ENCODE measurements at places on chromosomes 12 and 14.

DNA sequence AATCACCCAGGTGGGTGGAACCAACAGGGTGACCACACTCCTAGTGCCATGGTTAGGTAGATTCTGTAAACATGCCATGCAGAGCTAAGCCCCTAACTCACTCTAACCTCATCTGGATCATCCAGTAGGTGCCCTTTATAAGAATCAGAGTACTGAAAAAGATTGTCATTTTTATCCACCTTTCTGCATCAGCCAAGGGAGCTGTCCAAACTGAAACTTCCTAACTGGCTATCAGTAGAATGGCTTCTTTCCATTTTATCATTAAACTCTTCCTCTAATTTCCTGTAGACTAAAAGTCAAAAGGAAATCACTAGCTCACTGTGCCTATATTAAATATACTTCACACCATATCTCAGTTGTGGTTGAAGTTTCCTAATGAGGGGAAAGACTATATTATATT lies 6.5 kb downstream of the KCNK10 start:
- DNase-seq = no peak

- DNase-seq = no peak
These were observed 178.1 kb upstream of the NOVA1 start for GRCh38 chr14:26775765-26776563.

- DNase-seq = no peak
These were observed 376.7 kb downstream of the ZFP36L1 start for GRCh38 chr14:68416171-68416570.

- DNase-seq = no peak
These were observed 9.6 kb upstream of the TMEM120B start for GRCh38 chr12:121702944-121703343.

GRCh38 chr12:113049976-113050742 lies 6.4 kb upstream of the DTX1 start:
- no peak for DNase-seq

DNA sequence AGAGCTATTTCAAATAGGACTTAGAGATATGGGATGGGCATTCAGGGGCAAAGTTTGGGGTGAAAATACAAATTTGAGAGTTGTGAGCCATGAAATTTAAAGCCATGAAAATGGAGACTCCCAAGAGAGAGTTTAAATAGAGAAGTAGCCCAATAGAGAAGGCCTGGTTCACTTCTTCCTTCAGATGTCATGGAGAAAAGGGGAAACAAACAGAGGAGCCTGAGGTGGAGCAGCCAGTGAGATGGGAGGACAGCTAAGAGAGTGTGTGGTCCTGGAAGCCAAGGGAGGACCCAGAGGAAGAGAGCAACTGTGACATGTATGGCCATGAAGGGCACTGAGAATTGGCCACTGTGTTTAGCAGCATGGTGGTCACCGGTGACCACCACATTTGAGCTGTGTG lies 12.3 kb upstream of the DYNLL1 start:
- DNase-seq = no peak

- DNase-seq = no peak
These were observed 120.5 kb downstream of the PHETA1 start for GRCh38 chr12:111248236-111249017.

GRCh38 chr12:117738233-117738632 lies 230.6 kb downstream of the KSR2 start:
- no peak for DNase-seq

DNA sequence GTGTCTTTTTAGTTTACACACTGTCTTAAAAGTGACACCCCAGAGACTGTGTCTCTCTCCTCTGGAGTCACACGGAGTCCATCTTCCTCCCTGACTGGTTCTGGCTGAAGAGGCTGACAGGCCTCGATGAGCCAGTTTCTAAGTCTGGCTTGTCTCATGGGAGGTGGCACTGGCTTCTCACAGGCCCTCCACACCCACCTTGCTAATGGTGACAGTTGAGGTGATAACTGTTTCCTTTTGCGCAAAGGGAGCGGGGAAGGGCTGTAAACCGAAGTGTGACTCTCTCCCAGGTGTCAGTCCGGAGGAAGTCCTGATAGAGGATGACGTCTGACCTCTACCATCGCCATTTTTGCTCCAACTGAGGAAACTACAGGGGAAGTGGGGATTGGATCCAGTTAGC lies 30.2 kb downstream of the KCTD10 start:
- no peak for DNase-seq

DNA sequence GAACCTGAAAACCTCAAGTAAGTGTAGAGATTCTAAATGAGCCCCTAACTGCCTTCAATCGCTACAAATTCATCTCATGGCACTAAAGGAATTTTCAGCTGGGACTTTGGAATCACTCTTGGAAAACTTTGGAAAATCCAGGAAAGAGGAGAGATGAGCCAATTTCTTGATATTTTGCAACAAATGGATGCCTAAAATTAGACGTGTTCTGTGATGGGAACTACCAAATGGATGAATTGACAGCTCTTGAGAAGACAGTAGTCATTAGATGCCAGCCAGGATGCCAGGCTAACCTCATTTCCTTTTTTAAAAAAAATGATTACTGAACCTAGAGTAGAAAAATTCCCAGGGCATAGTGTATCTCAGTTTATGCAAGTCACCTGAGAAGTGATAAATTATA lies 78.3 kb downstream of the NPAS3 start:
- no peak for DNase-seq

DNA sequence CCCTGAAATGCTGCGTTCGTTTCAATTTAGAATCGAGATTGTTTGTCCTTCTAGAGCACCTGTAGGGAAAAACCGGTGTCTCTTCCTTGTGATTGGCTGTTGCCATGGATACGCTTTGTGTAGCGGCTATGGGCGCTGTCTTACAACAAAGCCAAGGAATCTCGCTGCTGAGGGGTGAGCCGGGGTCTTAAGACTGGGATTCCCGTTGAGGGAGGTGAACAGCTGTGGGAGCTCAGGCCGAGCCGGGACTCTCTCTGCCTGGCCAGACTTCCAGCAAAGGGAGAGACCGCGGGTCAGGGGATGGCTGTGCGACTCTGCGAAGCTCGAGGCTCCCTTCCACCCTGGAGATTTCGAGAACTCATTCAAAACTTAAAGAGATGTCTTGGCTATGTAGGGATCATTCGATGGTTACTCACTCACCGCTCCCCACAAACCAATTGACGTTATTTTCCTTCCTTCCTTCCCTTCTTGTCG lies at the start of the genes LRRIQ1 and TSPAN19:
LRRIQ1 (plus strand) TSS at position 118 of the 474 bp plus-strand sequence. CDS start 1,826 bp downstream, outside the sequence.
TSPAN19 (minus strand) TSS at position 44 of the 474 bp plus-strand sequence. CDS start 6,331 bp downstream, outside the sequence.
- DNase-seq = peak; percentile 92

DNA sequence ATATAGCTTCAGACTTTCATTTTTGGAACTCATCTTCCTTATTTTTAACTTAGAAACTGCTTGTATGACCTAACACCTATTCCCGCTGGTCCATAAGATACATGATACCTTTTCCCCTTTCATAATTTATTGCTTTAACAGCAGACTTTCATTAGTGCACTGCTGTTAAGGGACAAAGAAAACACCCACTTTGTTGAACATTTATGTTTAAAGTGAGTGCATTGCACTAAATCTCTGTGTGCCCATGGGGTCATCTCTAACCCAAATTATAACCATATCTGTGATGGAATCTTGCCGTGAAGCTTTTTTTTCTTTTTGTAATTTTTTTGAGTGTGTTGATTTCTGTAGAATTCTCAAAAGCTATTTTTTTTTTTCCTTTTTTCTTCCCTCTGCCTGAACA lies 261.8 kb downstream of the TMTC2 start:
- no peak for DNase-seq

- DNase-seq = no peak
These were observed 24.7 kb upstream of the MARK3 start for GRCh38 chr14:103360548-103360947.

DNA sequence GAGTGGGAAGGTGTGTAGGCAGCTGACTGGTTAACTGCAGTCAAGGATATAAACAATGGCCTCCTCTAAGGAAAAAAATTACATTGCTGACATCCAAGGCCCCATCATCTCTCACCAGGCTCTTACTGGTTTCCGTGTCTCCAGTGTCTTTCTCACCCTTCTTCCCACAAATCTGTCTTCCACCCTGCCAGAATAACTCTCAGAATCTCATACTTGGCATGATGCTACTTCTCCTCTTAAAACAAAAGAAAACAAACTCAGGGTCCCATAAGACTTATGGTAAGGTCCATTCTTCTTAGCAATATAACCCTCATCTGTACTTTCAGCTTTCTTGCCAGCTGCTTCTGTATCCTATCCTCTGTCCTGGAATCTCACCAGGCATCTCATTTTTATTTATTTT lies 68.9 kb downstream of the SUSD6 start:
- DNase-seq = no peak

DNA sequence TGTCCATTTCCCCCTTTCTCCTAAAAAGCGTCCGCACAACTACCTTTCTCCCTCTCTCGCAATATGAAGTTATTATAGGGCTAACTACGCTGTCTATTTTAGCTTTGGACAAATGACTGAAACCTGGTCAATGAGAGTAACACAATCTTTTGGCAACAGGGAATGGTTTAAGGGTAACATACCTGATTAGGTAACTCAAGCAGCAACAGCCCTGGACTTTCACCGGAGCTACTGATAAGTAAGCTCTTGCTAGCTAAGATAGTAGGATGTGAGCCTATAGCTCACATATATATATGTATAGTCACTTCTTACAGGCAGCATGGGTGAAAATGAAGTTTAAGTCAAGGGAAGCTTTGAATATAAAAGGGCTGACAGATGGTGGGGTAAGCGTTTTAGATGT lies 313.0 kb downstream of the CEP128 start:
- DNase-seq = no peak

- no peak for DNase-seq
These were observed 128.4 kb upstream of the SSTR1 start for GRCh38 chr14:38079268-38079667.

DNA sequence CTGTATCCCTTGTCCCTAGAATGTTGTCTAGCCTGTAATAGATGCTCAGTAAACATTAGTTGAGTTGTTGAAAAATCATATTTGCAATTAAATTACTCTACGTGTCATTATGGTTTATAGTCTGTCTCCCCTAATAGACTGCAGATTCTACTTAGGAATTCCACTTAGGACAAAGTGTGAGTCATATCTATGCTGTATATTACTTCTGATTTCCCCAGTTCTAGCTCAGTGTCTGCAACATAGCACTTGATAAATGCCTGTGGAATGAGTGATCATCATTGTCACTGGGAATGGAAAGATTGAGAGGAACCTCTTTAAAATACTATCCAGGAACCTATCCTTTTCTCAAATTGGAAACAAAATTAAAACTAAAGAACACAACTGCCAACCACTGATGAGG lies 99.3 kb downstream of the TBX5 start:
- no peak for DNase-seq

DNA sequence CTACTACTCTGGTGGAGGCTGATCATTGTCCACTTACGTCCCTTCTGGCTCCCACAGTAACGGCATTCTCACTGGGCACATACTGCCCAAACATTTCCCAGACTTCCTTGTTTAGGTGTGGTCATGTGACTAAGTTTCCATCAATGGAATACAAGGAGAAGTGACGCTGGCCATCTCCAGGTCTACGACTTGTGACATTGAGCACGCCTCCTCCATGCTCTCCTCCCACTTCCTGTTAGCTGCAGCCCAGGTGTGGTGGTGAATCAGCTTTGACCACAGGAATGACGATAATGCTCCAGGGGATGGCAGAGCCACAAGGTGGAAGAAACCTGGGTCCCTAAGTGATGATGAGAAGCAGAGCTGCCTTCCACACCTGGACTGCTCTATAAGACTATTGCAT lies 6.0 kb upstream of the SLC24A4 start:
- DNase-seq = no peak

GRCh38 chr14:32719601-32720000 lies 219.1 kb upstream of the NPAS3 start:
- no peak for DNase-seq

DNA sequence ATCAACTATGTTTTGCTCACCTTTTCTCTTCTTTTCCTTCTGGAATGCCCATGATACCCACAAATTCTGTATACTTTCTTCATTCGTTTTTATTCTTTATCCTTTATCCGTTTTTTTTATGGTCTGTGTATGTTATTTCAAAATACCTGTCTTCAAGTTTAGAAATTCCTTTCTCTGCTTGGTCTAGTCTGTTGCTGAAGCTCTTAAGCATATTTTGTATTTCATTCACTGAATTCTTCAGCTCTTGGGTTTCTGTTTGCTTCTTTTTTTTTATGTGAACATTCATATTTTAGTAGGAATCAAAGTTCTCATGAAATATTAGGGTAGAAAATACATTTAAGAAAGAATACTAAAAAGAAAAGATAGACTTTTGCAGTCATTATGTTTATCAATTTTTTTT lies 22.7 kb upstream of the GTF2A1 start:
- DNase-seq = no peak

- DNase-seq = no peak
These were observed 424 bp downstream of the BBOF1 start for GRCh38 chr14:74019408-74020137.

DNA sequence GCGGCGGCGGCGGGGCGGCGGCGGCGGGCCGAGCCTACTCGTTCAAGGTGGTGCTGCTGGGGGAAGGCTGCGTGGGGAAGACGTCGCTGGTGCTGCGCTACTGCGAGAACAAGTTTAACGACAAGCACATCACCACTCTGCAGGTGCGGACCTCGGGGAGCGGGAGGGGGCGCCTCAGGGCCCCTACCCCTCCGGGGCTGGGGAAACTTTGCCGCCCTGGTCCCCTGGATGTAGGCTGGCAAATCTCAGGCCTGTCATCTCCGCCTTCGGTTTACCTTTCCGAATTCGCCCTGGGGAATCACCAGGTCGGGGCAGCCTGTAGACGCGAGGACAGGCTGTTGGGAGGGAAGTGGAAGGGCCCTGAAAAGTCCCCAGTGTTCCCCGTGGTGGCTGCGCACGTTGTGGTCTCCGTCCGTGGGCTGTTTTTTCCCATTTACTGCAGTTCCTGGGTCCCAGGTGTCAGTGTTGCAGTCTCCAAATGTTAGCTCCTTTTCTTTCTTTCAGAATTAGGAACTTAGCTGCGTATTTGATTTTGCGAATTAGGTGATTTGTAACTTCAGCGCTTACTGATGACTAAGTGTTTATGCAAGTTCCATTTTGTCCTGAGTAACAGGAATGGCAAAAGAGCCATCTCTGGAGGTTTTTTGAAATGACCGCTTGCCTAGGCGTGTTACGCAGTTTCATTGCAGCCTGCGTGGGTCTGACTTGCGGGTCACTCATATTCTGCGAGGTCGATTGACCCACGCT lies 656 bp downstream of the RAB21 start:
- no peak for DNase-seq

GRCh38 chr12:92034858-92035401 lies 110.7 kb downstream of the BTG1 start:
- no peak for DNase-seq

- no peak for DNase-seq
These were observed 59.6 kb upstream of the NCOR2 start for GRCh38 chr12:124626971-124627411.

GRCh38 chr12:63302269-63302940 lies 151.4 kb upstream of the AVPR1A start:
- no peak for DNase-seq

DNA sequence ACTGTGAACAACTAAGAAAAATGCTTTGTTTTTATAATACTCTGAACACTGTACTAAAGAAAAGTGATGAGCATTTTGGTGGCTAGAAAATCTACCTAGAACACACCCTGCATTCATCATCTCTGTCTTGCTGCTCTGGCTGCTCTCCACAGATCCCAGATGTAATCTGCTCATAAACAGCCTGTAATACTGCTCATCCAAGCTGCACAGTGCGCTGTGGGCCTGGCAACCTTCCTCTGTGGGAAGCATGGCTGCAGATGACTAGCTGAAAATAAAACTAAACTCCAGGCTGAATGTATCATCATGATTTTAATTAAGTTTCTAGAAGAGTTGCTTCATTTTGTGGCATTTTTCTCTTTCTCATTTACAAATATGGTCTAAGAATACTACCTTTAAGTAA lies 200.7 kb downstream of the SLC2A13 start:
- DNase-seq = no peak

GRCh38 chr14:36070031-36070719 lies 106.3 kb downstream of the PTCSC3 start:
- DNase-seq = peak; percentile 48
